Central memory CD8-positive, alpha-beta T cell (primary cell): ENCODE measurements at places on chromosomes 1 and 21.

DNA sequence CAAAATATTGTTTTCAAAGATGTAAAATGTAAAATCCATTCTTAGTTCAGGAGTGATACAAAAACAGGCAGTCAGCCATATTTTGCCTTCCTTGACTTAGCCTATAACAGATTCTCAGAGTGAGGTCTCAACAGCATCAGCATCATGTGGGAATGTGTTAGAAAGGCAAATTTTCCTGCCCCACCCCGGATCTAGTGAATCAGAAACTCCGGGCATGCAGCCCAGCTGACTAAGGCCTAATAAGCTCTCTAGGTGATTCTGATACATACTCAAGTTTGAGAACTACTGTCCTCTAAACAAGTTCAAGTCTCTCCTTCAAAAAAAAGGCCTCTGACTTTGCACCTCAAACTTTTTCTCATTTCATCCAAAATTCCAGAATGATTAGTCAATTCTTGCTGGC is 46.9 kb upstream of the PRRC2C start:
- DNase-seq, result no peak

DNA sequence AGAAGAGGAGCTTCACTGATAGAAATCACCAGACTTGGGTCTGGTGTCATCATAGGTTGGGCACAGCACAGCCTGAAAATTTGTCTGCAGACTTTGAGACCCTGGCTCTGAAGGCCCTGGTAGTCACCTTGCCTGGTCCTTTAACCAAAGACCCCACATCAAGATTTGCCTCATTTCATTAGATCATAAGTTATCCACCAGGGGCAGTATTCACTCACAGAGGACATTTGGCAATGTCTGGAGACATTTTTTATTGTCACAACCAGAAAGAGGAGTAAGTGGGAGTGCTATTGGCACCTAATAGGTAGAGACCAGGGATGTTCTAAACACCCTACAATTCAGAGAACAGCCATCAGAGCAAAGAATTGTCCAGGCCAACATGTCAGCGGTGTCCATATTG is 22.1 kb upstream of the PAX7 start:
- DNase-seq, result no peak

GRCh38 chr1:196152086-196152485 is 456.2 kb downstream of the KCNT2 start:
- DNase-seq, result no peak

DNA sequence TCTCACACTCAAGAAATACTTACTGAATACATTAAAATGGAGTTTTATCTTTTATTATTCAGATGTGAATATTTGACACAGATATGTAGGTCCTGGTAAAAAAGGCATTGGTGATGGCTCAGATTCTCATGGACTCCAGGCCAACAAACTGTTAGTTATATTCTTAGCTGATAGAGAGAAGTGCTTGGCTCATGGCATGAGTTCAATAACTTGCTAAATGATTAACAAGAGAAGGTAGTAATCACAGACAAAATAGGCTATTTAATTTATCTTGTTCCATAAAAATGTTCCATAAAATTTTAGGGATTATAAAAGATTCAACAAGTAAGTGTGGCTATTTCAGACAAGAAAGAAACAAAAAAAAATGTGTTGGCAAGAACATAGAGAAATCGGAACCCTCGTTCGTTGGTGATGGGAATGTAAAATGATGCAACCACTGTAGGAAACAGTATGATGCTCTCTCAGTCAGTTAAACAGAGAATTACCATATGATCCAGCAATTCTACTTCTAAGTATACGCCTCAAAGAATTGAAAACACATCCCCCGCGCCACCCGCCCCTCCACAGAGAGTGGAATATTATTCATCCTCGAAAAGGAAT is 737.8 kb upstream of the ADAMTS5 start:
- no peak for DNase-seq

- DNase-seq, result no peak
These were observed 21.0 kb downstream of the EIF2D start for GRCh38 chr1:206591226-206591625.

GRCh38 chr1:214271174-214271858 is 9.6 kb upstream of the SMYD2 start:
- no peak for DNase-seq

DNA sequence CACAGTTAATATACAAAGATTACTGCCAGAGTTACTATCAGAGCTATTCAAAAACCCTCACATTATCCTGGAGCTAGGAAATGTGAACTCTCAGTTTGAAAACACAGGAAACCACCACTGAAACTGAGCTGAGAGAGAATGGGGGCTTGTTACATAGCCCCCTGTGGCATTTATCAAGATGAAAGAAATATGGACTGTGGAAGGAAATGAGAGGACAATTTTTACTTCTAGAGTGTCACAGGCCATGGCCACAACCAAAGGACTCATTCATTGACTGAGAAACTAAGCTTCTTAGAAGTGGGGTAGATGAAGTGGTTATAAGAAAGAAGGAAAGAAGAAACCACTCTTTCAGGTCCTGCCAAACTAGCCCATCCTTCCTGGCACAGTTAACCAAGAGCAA is 25.3 kb downstream of the DSTYK start:
- no peak for DNase-seq

GRCh38 chr1:244599937-244600350 is 53.0 kb upstream of the DESI2 start:
- DNase-seq, result no peak
